ENCODE measurements at places on chromosomes 6 and 20.

- DNase-seq = no peak
These were observed 302.0 kb downstream of the ALDH8A1 start for GRCh38 chr6:134647861-134648260.

DNA sequence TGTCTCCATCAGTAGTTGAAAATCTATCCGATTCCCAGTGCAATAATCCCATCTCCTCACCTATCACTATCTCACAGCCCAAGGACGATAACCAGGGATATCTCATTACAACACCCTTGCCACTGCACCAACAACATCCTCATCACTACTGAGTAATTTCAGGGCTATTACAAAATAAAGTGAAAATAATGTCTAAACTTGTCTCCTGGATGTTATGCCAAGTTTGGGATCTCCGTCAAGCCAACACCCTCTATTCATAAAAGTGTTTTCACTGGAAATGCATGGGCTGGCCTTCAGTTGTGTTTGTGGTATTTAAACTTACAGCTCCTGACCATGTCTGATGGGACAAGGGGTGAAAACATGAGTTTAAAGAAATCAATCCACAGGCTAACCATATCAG lies 42.0 kb upstream of the STMND1 start:
- no peak for DNase-seq

- DNase-seq = no peak
These were observed at the start of gene HCK for GRCh38 chr20:32052090-32052777. Gene HCK, plus strand, starts transcription at chr20:32052242.

DNA sequence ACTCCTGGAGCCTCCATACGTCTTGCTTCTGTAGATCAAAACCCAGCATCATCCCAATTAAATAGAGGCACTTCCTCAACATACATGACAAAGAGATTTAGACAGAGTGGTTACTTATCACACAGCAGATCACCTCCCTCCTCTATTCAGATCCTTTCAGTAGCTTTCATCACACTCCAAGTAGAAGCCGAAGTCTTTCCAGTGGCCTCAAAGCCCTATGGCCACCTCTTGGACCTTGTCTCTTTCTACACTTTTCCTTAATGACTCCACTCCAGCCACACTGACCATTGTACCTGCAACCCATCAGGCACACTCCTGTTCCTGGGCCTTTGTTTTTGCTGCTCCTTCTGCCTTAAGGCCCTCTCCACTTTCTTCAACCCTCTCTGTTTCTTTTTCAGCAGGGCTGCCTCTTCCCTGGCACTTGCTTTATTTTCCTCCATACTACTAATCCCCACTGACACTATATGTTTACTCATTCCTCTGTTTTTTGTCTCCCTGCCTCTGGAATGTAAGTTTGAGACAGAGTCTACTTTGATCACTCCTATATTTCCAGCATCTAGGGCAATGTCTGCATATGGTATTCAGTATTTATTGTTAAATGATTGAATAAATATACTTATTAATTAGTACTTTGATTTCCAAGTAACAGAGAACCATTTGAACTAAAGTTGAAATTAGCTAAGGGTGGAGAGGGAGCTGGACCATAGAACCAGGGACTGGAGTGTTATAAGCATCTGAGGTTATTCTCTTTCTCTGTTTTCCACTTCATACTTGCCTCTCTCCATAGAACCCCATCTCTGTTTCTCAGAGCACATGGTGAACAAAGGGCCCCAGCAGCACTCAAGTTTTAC lies 43.4 kb upstream of the TRAM2 start:
- no peak for DNase-seq

DNA sequence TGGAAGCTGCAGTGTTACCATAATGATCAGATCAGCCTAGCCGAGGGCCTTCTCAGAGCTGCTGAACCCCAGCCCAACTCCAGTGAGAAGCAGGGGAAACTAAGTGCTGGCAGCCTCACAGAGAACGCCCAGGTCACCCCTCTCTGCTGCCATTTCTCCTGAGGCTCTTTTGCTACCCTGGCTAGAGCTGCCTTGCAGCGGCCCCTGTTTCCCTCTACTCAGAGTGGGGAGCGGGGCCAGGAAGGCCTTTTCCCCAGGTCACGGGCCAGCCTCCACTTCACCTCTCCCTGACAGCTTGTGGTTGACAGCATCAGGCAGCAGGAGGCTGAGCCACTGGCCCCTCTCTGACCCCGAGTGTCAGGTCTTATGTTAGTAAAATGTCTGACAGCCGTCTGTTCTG lies 22.7 kb downstream of the ACTR5 start:
- DNase-seq = no peak

DNA sequence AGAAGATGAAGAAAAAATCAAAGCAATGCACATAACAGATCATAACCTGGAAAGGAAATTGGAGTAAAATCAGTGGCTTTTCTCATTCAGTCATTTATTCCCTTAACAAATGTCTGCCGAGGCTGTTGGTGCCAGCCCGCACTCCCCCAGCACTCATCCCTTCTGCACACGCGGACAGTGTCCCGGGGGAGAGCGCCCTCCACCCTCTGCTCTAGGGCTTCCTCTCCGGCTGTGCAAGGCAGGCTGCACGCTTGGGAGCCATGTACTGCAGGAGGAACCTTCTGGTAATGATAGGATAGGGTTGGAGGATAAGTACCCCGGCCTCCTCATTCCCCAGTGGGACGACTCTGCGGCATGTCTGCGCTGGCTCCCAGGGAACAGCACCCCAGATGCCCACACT lies 134.5 kb downstream of the PAX1 start:
- DNase-seq = no peak

DNA sequence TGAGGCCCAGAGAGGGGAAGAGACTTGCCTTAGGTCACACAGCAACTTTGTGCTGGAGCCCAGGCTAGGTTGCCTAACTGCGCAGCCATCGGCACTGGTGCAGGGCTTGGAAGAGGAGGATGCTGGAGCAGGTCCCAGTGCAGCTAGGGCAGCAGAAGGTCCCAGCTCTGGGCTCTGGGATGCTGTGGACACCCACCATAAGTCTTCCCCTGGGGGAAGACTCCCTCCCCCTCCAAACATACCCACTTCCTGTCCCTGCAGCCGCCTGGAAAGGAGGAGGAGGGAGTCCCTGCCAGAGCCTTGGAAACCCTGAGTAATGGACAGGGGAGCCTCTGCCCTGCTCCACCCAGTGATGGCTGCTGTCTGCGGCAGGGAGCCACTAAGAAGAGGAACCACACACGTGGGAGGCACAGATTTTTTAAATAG lies 93.6 kb downstream of the NCR2 start:
- no peak for DNase-seq

- no peak for DNase-seq
These were observed 40.0 kb downstream of the SF3B5 start for GRCh38 chr6:144055121-144055931.

GRCh38 chr6:107704347-107705013 lies 119.6 kb downstream of the SCML4 start:
- no peak for DNase-seq

DNA sequence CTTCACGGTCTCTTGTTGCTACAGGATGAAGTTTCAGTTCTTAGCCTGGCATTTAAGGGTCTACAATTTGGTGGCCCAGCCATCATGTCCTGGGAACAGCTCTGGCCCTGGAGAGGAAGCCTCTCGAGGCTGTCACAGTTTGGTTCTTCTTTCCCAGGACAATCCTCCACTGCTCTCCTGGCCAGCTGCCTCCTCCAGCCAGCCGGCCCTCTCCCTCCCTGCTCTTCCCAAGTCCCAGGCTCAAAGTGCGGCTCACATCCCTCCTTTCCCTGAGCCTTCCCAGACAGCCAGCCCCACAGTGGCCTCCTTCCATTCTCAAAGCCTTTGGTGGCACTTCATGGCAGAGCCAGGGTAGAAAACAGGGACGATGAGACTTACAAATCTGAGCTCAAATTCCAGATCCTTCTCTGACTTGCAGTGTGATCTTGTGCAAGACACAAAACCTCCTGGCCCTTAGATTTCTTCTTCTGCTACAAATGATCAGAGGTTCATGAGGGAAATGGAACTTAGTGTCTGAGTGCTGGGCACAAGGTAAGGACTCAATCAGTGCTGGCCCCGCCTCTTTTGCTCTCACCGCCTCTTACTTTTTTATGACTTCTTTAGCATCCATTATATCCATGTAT lies 223.8 kb upstream of the ECI2 start:
- no peak for DNase-seq

DNA sequence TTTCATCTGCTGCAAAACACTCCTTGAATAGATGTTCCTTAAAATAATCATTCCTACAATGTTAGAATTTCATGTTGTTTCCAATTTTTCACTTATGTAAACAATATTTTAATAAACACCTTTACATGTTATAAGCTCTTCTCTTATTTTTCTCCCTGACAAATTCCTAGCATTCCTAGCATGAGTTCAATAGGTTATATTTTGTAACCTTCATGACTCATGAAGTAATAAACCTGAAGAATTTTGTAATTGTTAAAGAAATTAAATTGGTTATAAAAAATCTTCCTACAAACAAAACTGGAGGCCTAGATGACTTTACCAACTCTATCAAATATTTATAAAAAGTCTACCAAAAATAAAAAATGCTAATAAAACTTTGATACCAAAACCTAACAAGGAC lies 66.3 kb downstream of the NT5E start:
- no peak for DNase-seq

DNA sequence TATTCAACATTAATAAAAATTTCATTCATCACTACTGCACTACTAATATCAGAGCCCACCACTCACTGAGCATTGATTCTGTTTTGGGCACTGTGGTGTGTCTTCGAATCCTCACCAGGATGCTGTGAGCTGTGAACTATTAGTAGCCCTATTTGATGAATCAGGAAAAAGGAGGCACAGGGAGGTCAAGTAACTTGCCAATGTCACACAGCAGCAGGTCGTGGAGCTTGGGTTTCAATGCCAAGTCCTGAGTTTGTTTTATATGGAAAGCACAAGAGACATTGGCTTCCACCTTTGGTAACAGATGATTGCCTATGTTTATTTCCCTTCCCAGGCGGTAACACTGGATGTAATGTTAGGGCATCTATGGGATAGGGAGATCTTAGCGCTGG lies 15.0 kb downstream of the NQO2 start:
- no peak for DNase-seq

DNA sequence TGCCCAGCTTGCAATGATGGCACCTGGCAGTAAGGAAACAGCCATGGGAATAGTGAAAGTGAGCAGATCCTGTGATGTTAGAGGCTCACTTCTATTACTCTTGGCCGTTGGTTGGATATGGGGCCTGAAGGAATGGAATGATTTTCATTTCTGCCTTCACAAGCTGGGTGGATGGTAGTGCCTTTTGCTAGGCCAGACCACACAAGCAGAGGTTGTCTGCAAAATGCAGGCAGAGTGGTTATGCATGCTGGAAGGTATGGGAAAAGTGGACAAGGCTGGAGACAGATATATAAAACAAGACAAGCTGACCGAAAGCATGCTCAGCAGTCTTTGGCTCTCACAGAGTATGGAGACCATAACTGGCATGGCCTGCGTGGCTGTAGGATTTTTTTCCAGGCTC lies 50.7 kb upstream of the ERVFRD-1 start:
- no peak for DNase-seq

- no peak for DNase-seq
These were observed 34.4 kb upstream of the BCAS1 start for GRCh38 chr20:54104781-54105180.

DNA sequence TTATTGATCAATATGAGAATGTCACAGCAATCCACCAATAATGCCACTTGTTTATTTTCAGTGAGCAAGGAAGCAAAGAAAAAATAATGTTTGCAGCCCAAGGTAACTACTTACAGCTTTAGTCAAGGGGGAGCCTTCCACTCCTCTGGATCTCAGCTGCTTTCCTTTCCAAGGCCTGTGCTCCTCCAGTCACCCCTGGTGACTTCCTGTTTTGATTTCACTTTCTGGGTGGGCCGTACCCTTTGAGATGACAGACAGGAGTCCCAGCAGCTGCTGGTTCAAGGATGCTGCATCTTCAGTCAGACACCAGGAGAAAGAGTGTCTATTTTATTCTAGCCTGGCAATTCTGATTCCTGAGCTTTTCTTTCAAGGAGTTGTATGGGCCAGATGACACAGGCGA lies 5.6 kb upstream of the VNN2 start:
- no peak for DNase-seq

- DNase-seq = no peak
These were observed 16.0 kb upstream of the PTCRA start for GRCh38 chr6:42899871-42900270.

DNA sequence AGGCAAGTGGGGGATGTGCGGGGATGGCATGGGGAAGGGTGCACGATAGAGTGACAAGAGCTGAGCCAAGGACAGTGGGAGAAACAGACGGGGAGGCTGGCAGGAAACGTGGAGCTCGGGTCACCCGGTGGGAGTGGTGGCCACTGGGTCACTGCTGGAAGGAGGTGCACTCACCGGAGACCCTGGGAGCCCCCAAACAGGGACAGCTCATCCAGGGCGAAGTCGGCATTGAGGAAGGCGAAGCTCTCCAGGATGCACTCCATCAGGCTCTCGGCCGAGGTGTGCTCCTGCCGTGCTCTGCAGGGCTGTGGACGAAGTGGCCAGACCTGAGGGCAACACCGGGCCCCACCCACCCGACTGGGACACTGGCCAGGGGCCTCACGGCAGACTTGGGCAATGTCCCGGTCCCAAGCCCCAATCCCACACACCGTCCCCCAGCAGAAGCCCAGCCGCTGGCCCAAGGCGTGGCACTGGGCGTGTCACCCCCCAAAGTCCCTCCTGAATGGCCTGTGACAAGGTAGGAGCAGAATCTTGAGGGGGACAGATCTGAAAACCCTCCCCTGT lies 87.3 kb downstream of the PTPN1 start:
- DNase-seq = no peak

DNA sequence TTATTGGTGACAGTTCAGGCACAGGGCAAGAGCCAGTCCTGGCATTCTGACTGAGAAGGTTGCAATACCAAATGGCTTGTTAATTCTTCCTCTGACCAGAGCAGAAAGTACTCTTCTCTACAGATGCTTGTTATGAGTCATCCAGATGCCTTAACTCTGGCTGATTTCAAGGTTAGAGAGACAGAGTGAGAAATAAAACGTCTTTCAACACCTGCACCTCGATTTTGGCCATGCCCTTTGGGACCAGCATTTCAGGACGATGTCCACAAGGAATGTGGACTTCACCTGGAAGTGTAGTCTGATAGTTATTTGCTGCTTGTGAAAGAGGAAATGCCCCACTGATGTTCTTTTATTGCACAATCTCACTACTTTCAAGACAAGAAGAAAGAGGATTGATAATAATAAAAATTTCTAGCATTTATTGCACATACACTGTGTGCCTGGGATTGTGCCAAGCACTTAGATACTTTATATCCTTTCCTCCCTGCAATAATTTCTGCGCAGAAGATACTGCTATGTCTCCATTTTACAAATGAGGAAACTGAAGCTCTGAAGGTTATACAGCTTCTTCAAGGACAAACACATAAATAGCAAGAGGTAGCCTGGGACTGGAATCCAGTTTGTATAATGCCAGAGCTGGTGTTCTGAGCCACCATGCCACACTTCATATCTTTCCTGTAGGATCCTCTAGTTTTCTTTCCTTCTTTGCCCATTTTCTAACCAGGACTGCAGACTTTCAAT lies 33.5 kb upstream of the MCM3 start:
- DNase-seq = no peak

Measured in substantia nigra (tissue), 51 donors.